Tracheal epithelial cell (primary cell): ENCODE measurements at places on chromosomes 1 and 21. TPM values are rescaled to one million over a fixed set of nuclear protein-coding genes. Genes with fewer than 3 reads are reported as not detected.

The WNT4 gene
- total RNA-seq, result 0.43 and 3.9 TPM in 2 replicates

The CD34 gene
- total RNA-seq, result 0.21 and 0.24 TPM in 2 replicates

The SPATA17 gene
- 0.96 and 1.1 TPM in 2 replicates for total RNA-seq

The PIK3R3 gene
- 2.4 and 2.6 TPM in 2 replicates for total RNA-seq

The FCGR1A gene
- total RNA-seq, result not detected in 2 replicates

The CITED4 gene
- 24.3 and 43.1 TPM in 2 replicates for total RNA-seq

The TEDDM1 gene
- total RNA-seq, result not detected in 2 replicates

The KIF14 gene
- total RNA-seq, result 1.3 and 1.4 TPM in 2 replicates

The NBPF6 gene
- not detected in 2 replicates for total RNA-seq

The NME7 gene
- 8.3 and 30.4 TPM in 2 replicates for total RNA-seq

The BEND5 gene
- 0.72 TPM in 1 of 2 replicates, not detected in the other for total RNA-seq

The ACKR1 gene
- not detected in 2 replicates for total RNA-seq
